GM18507 (cell line): ENCODE measurements at places on chromosomes 1 and 21.

GRCh38 chr1:212354464-212354863 lies 60.2 kb downstream of the PACC1 start:
- no peak for DNase-seq

DNA sequence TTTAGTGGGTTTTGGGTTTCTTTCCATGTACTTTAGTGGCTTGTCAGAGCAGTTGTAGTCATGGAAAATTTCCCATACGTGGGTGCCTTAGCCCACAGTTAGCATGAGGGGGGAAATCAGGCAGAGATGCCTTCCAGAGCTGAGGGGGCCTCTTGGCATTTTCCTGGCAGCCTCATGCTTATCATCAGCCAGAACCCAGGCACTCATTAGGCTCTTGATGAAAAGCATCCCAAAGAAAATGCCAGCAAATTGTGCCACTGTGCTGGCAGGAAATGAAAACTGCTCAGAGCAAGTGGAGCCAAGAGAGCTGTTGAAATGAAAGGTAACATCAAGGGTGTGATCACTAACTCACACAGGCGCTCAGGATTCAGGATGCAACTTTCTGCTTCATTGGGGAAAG lies 128.0 kb downstream of the TNNI3K start:
- no peak for DNase-seq

- no peak for DNase-seq
Measured at GRCh38 chr1:51313268-51313852, 17.0 kb downstream of the TTC39A start.

DNA sequence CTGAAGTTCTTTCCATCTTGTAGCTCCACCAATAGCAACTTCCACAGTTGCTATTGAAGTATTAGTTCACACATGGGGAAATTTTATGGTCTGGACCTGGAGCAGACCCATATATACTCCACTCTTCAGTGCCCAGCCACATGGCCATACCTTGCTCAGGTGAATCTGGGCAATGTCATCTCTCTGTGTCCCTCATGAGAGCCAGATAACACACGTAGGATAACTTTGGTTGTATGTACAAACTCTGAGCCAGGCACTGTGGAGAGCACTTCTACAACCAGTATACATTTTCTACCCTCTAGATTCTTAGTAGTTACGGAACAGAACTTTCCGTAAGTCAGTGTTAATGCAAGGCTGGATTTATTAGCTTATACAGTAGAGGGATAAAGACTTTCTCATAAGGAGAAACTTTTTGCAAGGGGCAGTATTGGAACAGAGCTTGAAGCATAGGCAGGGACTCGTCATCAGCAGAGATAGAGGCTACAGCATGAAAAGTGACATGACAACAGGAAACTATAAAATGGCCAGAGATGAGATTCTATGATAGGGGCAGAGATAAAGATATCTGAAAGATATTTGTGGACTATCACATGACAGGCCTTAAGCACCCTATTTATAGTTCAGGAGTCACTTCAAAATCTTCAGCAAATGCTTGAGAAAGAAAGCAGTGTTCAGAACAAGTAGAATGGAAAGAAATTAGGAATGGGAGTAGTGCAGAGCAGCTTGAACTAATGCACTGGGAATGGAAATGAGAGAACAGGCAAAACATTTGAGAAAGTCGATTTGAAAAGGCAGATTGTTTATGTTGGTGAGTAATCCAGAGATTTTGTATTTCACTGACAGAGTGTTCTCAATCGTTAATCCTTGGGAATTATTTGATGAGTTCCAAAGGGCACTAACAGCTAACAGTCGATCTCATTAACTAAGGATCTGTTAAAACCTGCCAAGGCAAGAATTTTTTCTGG lies 481.8 kb downstream of the USP25 start:
- DNase-seq, result no peak

GRCh38 chr1:68205794-68206358 lies 26.4 kb downstream of the WLS start:
- DNase-seq, result no peak

DNA sequence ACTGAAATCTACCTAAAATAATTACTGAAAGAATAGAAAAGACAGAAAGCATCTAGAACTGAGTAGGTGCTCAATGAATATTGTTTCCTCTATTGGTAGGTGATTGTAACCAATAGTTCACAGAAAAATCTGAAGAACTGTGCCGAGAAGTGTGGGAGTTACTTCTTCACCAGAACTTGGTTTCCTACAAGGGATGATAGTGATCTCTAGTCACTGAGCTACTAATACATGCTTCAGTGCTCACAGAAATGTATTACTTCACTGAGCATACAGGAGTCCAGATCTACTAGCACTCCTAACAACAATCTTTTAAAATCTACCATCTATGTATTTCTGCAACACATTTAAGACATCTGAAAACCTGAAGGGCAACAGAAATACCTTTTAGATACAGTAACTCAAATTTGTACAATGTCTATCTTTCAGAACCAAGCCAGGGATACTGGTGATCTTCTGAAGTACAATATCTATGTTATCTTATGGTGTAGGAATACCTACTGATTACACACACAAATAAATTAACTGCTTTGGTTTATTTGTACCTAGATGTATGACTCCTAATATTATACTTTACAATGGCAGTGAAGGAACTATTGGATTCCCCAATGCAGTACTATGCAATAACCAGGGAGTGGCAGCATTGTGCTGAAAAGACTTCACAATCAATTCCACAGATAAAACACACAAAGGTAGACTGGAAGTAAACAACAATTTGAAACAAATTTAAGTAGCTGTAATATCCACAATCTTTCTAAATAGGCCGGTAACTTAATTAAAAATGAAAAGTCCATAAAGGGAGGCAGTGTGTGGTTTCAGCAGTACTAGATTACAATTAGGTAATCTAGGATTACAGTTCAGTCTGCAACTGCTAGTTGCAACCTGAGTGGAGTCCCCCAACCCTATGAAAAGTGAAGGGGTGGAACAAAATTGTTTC lies 243.0 kb downstream of the SLC45A1 start:
- DNase-seq, result no peak

DNA sequence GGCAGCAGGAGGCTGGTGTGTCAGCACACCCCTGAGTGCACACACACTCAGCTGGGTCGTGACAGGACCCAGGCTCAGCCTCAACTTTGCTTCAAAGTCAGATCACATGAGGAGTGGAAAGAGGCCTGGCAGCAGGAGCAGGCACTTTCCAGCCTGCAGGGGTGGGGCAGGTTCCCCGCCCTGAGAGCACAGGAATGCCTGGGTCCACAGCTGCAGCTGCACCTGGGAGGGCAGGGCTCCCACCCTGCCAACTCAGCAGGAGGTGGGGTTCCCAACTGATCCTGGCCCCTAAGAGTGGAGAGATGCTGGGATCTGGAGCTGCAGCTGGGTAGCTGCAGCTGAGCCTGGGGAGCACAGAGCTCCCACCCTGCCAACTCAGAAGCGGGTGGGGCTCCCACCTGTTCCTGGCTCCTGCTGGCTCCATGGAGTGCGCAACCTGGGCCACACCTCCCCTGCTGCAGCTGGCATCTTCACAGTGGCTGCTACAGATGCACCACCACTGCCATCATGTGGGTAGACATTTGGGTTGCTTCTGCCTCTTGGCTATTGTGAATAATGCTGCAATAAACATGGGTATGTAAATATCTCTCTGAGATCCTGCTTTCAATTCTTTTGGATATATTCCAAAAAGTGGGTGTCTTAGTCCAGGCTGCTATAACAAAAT lies 415.4 kb downstream of the TTLL7 start:
- no peak for DNase-seq

GRCh38 chr1:87636198-87636892 lies 307.7 kb downstream of the LMO4 start:
- no peak for DNase-seq

- DNase-seq, result no peak
Measured at GRCh38 chr21:40765811-40766210, 81.1 kb downstream of the DSCAM start.

DNA sequence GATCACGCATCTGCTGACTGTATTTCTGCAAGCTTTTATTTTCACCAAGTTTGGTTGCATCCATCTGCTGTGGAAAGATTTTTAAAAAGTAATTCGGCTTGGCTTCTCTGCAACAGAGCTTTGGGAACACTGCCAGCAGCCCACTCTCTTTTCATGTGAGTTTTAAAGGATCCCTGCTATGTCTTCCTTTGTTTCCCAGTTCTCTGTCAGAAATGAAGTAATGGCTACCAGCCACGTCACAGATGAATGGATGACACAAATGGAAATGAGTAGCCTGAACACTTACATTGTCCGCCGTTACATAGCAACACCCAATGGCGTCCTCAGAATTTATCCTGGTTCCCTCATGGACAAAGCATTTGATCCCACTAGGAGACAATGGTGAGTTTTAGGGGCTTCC lies 80.6 kb upstream of the RAVER2 start:
- DNase-seq, result no peak

DNA sequence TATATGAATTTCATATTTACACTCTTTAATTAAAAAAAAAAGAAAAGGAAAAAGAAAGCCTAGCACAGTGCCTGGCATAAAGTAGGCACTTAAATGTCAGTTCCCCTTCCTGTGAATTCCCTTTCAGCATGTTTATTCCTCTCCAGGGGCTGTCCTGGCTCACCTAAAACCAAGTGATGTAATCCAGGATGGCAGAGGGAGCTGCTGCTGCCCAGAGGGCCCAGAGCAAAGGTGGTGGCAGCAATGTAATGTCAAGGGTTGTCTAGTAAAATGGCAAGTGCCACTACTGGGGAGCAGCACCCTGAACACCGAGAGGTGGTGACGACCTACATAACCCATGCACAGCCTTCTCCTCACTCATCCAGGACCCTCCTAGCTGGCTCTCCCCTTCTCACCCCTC lies 78.4 kb upstream of the LPGAT1 start:
- no peak for DNase-seq

DNA sequence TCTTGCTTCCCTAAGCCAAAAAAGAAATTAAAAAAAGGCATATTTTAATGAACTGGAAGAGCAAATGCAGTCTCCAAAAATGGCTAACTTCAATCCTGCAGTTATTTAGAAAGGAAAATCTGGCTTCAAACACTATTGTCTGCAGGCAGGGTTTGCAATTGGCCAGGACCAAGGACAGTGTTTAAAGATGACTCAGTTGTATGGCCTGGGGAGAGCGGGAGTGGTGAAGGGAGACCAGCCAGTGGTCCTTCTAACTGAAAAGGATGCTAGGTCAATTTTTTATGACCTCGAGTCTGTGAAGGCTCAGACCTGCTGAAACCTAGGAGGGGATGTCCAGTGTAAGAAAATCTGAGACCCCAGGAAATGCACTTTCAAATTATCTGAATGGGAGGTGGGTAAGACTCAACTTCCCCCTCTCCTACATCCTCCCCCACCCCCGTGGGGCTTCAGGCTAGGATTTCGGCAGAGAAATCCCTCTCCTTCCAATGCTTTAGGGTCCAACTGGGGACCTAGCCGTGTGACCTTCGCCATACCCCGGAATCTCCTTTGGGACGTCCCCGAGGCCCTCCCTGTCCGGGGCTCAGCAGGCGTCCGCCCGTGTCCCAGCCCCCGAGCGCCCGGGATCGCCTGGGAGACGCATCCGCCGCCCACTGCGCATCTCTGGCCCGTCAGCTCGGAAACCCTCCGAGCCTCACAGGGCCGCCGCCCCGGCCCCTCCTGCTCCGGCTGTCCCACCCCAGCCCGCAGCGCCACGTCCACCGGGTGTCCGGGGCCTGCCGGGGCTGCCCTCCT lies 602 bp upstream of the RIMKLA start:
- no peak for DNase-seq

GRCh38 chr1:53345996-53346813 lies 18.3 kb upstream of the LRP8 start:
- DNase-seq, result no peak

- no peak for DNase-seq
Measured at GRCh38 chr1:40421431-40422384, 28.6 kb upstream of the ZFP69B start.

DNA sequence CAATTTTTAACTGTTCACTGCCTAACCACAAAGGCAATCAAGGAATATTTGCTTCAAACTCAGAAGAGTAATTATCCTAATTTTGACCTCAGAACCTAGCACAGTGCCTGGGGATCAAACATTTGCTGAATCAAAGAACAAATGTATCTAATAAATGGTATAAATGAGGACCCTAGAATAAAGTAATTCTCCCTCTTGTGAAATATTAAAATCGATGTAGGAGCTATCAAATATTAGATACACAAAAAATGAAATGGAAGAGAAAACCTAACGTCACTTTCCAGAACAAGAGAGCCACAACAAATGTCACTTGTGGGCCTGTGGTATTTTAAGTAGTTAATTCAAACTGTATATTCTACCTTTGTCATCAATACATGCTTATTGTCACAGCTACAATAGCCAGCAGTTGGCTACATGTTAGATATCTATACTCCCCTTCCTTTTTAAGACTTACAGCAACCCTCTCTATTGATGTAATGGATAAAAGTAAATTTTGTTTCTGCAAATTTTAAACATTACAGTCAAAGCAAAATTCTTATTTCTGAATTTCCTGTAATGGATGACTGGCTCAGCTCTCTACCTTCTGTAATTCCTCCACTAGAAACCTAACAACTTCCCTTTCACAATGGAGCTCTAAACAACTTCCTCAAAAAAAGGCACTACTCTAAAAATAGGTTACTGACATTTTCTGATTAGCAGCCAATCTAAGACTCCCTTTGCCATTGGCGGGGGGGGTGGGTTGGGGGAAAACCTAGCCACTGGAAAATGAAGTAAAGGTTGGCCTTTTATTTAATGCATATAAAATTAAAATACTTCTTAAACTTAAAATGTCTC lies 37.6 kb downstream of the PUM1 start:
- DNase-seq, result peak; percentile 22

GRCh38 chr1:245605480-245606156 lies 450.8 kb downstream of the KIF26B start:
- no peak for DNase-seq

- DNase-seq, result no peak
Measured at GRCh38 chr1:207806531-207807325, 54.9 kb downstream of the CD46 start.

GRCh38 chr1:59568158-59568935 lies 246.4 kb upstream of the HOOK1 start:
- DNase-seq, result no peak

DNA sequence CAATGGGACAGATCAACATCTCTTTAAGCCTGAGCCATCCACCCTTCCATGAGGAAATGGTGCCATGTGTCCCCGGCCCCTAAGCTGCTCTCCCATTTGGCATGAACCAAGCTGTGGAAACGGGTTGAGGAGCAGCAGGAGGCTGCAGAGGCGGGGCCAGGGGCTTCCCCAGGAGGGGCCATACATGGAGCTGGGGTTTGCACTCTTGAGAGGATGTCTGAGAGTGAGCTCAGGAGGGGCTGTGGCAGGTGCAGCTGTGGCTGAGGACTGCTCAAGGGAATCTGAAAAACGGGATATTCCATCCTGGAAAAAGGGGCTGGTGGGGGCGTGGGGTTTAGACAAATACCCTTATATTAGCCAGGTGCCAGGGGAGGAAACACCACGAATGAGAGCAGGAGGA lies 7.1 kb upstream of the CLEC20A start:
- DNase-seq, result no peak

- DNase-seq, result no peak
Measured at GRCh38 chr1:111489604-111490003, 13.8 kb downstream of the ADORA3 start.
